ENCODE measurements at places on chromosomes 3 and 15.

GRCh38 chr3:54347060-54347459 is 224.7 kb downstream of the CACNA2D3 start:
- DNase-seq, result no peak

- DNase-seq, result no peak
Measured at GRCh38 chr3:161082063-161082462, 23.1 kb downstream of the B3GALNT1 start.

DNA sequence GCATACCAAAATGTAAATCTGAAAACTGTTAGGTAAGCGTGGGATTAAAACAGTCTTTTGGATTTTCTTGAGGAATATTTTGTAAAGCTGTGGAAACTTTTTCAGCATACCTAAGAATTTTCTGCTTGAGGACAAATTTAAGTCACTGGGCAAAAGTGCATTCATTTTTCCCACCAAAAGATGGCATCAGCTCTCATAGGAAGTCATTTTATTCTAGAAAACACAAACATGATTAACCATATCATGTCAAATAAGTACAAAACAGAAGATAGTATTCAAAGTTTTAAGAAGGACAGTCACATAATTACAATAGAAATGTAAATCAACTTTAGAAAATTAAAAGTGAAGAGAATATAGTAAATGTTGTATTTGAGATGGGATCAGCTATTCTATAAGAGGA is 63.5 kb downstream of the SLC49A4 start:
- no peak for DNase-seq

GRCh38 chr3:106140431-106140830 is 271.6 kb upstream of the CBLB start:
- no peak for DNase-seq

GRCh38 chr3:14358426-14359211 is 43.8 kb upstream of the SLC6A6 start:
- DNase-seq, result no peak

- DNase-seq, result no peak
Measured at GRCh38 chr3:7567160-7567559, 706.2 kb downstream of the GRM7 start.

GRCh38 chr3:111733154-111733553 is 125.9 kb upstream of the PHLDB2 start:
- DNase-seq, result no peak

- DNase-seq, result no peak
Measured at GRCh38 chr3:195397524-195397923, 45.3 kb downstream of the ACAP2 start.

DNA sequence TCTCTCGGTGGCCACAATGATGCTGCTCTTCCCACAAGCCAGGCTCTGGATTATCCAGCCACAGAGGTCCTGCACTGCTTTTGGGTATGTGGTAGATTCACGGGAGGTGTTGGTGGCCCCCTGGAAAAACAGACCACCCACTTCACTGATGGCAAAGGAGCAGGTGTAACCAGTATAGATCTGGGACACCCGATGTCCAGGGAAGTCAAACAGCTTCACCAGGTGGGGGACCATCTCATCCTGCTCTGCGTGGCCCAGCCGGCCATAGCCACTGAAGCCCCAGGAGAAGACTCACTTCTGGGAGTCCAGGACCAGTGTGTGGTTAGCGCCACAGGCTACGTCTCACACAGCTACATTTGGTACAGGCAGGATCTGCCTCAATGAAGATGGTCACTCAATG is 62.6 kb downstream of the CHCHD6 start:
- no peak for DNase-seq

- DNase-seq, result no peak
Measured at GRCh38 chr3:106466881-106467280, 598.1 kb upstream of the CBLB start.

GRCh38 chr3:100297784-100298183 is 36.8 kb upstream of the NIT2 start:
- no peak for DNase-seq

DNA sequence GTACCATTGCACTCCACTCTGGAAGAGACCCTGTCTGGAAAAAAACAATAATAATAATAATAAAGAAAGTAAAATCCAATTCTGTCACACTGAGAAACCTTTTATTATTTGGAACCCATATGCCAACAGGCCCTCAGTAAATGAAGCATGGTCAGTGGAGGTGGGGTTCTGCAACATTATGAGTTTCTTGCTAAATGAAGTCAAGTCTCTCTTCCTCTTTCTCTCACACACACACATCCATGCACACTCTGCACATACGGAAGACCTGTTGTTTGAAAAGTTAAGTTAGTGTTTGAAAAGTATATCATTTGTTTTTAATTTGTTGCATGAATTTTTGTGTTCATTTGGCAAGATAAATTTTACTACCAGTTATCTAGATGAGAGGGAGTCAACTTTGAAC is 27.8 kb downstream of the GAP43 start:
- no peak for DNase-seq

DNA sequence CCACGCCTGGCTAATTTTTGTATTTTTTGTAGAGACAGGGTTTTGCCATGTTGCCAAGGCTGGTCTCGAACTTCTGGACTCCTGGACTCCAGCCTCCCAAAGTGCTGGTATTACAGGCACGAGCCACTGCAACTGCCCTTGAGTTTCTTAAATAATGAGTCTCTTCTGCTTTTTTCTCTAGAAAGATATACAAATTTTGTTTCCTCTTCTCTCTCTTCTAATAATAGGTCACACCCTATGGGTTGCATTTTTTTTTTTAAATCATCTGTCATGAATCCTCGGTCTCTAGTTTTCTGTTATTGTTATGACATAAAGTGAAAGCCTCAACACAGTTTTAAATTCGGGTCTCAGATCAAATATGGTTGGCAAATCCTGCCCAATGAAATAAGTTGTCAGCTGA is 111.2 kb downstream of the IL12A start:
- DNase-seq, result no peak

- no peak for DNase-seq
Measured at GRCh38 chr3:126040386-126040785, 43.5 kb downstream of the SLC41A3 start.

- DNase-seq, result peak; percentile 36
Measured at GRCh38 chr3:134432236-134432635, 53.5 kb downstream of the ANAPC13 start.

DNA sequence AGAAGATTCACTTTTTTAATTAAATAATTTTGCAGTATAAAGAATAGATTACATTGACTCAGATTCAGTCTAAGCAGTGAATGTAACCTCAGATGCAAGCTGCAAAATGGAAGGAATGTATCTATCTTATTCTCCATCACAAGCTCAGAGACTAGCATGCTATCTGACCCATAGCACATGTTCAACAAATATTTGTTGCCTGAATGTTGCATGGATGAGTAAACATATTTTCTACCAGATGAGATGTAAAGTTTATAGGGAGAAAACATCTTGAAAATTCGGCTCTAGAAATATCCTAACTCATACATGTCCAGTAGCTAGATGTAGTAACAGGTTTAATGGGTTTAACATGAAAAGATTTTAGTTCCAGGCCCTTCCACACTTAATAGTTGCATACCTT is 234.2 kb downstream of the MECOM start:
- DNase-seq, result no peak

GRCh38 chr3:190746986-190747385 is 115.5 kb downstream of the GMNC start:
- no peak for DNase-seq

GRCh38 chr3:141561426-141562034 is 74.7 kb downstream of the RASA2 start:
- peak; percentile 9 for DNase-seq

GRCh38 chr15:33955945-33956344 is 12.4 kb upstream of the CHRM5 start:
- DNase-seq, result peak; percentile 75

DNA sequence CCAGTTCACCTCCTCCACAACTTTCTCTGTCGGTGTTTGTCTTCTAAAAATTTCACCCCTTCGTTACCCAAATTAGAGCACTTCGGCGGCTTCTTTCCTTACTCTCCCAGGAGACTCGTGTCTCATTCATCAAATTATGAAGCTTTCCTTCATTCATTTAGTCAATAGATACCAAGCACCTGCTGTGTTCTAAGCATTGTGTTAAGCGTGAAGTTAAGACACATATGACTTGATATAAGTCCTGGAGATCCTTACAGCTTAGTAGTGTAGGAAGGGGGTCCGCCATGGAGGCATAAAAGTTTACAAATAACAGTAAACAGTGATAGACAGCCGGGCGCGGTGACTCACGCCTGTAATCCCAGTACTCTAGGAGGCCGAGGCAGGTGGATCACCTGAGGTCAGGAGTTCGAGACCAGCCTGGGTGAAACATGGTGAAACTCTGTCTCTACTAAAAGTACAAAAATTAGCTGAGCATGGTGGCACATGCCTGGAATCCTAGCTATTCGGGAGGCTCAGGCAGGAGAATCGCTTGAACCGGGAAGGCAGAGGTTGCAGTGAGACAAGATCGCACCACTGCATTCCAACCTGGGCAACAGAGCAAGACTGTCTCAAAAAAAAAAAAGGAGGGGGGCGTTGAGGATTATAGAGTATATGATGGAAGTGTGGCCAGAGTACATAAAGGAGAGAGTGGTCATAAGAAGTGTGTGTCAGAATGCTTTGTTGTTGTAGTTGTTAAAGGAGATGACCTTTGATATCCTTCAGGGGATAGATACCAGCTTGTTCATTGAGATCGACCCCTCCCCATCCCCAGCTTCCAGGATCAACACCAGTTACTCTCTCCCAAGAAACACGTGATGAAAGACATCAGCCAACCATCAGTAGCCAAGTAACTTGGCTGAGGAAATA is 744 bp upstream of the CCDC32 start:
- no peak for DNase-seq

GRCh38 chr3:42412526-42413155 is 2.2 kb upstream of the LYZL4 start:
- no peak for DNase-seq

DNA sequence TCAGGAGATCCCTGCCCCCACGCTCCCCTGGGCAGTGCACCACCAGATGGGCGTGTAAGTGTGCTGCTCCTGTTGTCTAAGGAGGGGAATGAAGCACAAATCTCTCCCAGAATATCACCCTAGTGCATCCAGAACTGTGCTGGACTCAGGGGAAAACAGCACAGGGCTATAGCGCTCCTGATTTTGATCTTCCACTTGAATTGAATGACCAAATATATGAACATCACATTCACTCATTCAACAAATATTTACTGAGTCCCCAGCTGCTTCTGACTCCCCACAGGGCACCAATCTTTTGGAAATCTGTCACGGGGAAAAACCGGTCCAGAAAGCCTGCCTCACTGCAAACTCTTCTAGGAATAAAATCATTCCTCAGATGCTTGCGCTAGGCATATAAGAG is 2.4 kb downstream of the CPLX3 start:
- DNase-seq, result no peak

Measured in NCI-H510A treated with DMSO at 0.1 percent for 48 hours (cell line).